Stimulated activated naive CD4-positive, alpha-beta T cell (primary cell): ENCODE measurements at places on chromosomes 12 and 14.

- DNase-seq, result no peak
These were observed 23.7 kb upstream of the PARP11 start for GRCh38 chr12:3896801-3897351.

GRCh38 chr12:10454531-10454930 lies 1.4 kb upstream of the KLRC1 start:
- DNase-seq, result no peak

- no peak for DNase-seq
These were observed 131.9 kb downstream of the HMGA2 start for GRCh38 chr12:65956056-65956738.

DNA sequence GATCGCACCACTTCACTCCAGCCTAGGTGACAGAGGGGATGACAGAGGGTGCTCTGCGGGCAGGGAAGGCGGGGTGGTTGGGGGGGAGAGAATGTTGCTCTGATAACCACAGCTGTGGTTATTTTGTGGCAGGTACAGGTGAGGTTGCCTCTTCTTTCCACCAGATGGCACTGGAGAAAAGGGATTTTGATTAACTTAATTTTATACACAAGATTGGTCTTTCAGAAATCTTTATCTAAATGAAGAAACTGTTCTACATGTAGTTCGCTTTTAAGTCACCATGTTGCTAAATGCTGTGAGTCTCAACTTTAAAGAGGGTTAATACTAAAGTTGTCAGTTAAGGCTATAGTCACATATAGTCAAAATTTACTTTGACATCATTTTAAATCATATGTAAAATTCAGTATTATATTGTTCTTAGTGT lies 25.7 kb downstream of the FGF23 start:
- peak; percentile 15 for DNase-seq

- no peak for DNase-seq
These were observed 553 bp downstream of the CNPY2 start for GRCh38 chr12:56315249-56315621.

GRCh38 chr12:90854136-90854689 lies 100.8 kb downstream of the CCER1 start:
- no peak for DNase-seq

DNA sequence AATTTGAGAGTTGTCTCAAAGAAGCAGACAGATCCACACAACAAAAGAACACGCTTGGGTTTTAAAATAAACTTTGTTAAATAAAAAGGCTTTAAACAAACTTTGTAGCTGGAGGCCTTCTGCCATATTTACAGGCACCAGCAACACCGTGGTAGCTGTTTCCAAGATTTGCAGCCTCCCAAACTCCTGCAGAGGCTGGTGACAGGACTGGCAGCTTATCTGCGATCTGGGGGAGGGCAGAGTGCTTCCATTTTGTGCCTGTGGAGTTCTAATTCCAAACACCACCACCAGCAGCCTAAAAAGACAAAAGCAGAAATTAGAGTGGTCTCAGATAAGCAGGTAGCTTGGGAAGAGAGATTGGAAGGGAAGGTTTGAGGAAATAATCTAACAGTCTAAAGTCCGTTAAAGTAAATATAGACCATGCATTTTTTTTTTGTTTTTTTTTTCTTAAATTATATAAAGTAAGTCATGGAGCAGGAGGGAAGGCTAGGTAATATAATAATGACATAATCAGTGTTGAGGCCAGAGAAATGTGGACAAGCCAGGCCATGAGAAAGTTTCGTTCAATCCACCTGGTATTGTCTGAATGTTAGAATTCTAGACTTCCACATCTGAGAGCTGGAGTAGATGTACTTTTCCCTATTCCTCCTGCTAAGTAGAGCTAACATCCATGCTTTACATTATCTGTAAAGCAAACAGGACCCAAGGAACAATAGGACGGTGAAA lies 69.6 kb upstream of the TMEM132D start:
- DNase-seq, result no peak

DNA sequence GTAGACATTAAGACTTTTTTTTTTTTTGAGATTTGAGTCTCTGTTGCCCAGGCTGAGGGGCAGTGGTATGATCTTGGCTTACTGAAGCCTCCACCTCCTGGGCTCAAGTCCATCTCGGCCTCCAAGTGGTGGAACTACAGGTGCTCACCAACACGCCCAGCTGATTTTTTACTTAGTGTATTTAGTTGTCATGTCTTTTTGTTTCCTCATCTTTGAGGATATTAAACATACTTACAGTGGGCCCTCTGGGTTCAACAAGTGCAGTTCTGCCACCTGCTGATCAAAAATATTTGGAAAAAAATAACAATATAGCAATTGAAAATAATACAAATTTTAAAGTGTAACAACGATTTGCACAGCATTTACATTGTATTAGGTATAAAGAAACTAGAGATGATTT lies 4.4 kb upstream of the B4GALNT1 start:
- no peak for DNase-seq

GRCh38 chr14:33768458-33768830 lies 182.4 kb downstream of the EGLN3 start:
- DNase-seq, result no peak

- peak; percentile 85 for DNase-seq
These were observed at the start of gene SNRNP35 for GRCh38 chr12:123457980-123458779. SNRNP35 (plus strand) TSS chr12:123458139; CDS start chr12:123465541, 7,402 bp downstream.

GRCh38 chr12:80189241-80189640 lies 89.9 kb downstream of the OTOGL start:
- no peak for DNase-seq

DNA sequence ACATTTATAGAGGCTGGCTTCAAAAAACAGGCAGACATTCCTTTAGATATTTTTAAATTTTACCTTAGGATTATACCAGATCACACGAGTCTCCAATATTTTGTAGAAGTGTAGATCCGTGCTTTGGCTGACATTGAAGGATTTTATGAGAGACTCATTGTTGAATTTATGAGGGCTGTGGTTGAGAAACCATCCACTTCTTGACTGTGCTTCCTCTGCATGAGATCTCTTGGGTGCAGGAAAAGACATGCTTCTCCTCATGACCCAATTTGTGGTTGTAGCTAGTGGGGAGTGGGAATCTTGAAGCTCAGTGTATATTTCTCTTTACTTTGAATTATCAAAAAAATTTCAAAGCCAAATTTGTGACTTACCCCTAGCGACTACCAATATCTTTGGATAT lies 36.7 kb upstream of the NKX2-8 start:
- DNase-seq, result no peak

DNA sequence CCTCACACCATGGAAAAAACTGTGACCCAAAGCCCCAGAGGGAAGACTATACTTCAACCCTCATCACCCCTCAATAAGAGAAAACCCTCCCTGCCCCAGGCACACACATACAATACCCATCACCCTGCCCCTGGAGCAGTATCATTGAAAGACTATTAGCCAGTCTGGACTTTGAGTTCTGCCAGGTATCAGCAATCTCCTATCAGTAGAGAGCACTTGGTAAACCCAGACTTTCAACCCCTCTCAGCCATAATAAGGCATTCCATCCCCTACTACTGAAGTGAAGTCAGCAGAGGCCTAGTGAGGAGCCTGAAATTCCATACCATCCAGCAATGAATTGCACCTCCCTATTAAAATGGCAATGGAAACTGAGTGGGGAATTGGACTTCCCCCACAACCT lies 16.4 kb upstream of the PRKD1 start:
- DNase-seq, result no peak

GRCh38 chr14:57122129-57122528 lies 146.6 kb downstream of the EXOC5 start:
- no peak for DNase-seq

DNA sequence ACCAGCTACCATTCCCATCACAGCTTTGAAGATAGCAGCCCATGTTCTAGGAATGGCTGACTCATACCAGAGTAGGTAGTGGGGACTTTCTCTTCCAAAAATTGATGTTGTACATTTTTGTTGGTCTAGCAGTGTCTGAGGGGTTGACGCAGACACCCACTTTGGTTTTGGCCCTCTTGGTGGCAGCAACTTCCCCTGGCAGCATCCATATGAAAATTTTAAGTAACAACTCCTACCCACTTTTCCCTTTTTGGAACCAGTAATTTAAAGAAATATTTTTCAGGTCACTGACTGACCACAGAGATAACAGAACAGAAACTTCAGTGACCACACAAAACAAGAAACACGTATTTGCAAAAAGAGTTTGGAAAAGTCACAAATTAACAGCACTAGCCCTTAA lies 162.0 kb upstream of the TMCC3 start:
- DNase-seq, result no peak

DNA sequence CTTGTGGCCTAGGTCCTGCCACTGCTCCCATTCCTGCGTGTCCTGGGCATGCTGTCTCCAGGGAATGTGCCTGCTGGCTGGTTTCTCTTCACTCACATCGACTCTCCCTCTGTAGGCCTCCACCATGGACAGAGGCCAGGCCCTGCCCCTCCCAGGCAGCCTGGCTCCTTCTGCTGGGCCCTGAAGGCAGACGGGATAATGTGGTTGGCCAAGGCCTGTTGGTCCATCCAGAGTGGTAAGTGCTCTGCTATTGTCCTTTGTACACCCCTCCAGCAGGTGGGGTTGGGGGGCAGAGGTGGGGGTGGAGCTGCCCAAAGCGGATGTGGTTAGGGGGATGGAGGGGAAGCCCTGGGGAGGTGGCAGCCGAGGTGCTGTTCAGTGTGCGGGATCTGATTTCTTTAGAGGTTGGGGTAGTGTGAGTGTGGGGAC lies 9.5 kb upstream of the NR4A1 start:
- DNase-seq, result peak; percentile 42

DNA sequence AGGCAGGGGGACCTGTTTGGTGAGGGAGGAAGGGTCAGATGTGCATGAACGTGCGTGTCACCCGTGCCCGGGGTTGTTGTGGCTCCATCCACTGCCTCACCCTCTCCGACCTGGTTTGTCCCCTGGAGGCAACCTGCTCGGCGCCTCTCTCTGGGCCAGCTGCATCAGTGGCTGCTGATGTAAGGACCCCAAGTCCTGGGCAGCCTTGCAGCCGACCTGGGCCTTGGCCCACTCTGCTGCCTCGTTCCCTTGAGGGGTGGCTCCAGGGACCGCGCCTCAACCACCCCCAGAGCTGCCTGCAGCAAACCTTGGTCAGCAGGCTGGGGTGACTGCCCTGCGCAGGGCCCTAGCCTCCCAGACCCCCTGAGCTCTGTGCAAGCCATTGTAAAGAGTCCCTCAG lies 351.7 kb downstream of the TMEM121 start:
- DNase-seq, result no peak

DNA sequence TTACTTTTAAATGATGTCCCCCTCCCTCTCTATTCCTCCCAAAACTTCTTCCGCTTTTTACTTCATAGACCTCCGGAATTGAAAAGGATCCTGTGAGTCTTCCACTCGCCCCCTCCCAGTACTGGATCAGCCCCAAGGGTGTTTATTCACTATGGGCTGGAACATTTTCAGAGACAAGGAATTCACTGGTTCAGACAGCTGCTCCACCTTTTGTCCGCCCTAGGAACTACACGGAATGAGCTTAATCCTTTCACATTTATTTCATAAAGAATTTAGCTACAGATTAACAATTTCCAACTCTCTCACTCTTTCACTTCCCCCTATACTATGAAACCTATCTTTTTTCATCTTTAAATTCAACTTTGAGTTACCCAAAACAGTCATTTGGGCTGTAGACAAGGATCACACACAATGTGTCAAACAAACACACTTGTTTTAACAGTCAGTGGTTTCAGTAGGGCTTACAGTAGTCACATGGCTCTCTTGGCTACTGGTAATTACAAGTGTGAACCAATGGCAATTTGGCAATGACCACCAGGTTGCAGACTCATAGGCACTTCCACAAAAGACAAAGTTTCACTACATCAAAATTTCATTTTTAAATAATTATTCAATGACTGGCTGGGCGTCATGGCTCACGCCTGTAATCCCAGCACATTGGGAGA lies 20.6 kb downstream of the CNIH1 start:
- DNase-seq, result peak; percentile 9

DNA sequence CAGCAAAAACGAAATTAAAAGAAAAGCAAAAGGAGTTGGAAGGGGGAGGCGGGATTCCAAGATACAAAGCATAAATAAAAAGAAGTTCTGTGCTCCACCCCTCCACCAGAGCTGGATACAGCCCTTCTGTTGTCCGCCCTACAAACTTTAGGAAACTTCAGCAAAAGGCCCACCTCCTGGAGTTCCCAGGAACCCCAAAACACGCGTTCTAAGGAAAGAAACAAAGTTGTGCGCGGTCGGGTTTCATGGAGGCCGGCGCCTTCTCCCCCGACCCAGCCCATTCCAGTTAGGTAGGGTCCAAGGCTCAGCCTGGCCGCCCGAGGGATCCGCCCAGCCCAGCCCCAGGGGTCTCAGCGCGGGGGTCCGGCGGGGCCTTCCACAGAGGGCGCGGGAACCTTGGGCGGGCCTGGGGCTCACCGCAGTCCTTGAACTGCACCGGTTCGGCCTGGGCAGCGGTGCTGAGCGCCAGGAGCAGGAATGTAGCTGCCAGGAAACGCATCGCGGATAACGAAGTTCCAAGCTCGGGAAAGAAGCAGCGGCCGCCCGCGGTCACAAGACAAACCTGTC lies at the start of gene NPC2:
Gene NPC2, minus strand, starts transcription at position 530 of the 567 bp plus-strand sequence. Its CDS starts 31 bp downstream, at position 499.
- DNase-seq, result peak; percentile 39

DNA sequence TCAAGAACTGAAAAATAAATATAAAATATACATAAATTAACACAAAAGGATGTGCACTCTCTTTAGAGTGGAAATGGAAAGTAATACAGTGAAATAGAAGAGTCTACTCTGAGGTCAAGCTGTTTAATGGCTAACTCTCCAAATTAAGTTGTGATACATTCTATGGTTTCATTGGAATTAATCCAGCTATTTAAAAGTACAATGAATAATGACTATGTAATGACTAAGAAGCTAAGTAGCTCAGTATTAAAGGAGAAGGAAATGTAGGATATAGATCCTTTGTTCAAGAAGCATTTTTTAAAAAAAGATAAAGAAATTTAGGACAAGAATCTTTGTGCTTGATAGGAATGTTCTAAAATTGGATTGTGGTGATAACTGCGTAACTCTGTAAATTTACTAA lies 85.3 kb downstream of the LRP6 start:
- no peak for DNase-seq

DNA sequence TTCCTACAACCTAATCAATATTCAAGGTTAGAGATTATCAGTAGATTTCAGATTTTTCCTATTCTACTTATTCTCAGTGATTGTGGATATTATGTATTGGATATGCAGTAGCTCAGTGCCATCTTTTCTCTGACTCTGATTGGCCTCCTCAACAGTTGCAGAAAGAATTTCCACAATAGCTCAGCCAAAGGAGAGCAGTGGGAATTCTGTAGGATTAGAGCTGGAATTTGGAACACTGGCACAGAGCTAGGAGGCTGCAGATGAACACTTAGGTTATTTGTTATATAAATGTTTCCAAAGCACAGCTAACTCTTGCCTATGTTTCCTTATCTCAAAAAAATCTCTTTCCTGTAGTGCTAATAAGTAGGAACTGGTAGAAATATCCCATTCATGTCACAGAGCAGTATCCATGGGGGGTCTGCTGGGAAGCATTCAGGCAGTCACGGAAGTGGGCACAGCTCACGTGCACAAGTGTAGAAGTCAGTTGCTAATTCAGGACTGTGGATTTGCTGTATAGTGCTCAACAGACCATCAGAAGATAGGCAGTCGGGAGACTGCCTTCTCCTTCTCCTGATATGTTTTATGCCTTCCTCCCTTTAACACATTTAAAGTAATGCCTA lies 116.2 kb upstream of the TMEM260 start:
- no peak for DNase-seq

DNA sequence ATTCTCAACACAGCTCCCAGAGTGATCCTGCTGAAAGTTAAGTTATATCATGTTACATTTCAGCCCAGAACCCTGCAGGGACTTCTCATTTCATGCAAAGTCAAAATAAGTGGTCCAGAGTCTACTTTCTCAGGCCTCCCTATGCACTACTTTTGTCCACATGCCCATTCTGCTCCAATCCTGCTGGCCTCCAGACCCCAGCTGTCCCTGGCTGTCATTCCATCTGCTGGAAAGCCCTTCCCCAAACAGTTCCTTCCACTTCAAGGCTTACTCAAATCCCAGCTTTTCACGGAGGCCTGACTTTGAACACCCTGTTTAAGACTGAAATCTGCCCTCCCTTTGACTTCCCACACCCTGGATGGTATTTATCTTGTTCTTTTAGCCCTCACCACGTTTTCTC lies 109.8 kb upstream of the DNM1L start:
- DNase-seq, result no peak
